ENCODE measurements at places on chromosomes 4 and X.

- no peaks in the 10 kb centered on the region for H3K27me3 ChIP-seq
- peaks cover 5% of the 10 kb centered on the region for H3K36me3 ChIP-seq
- peaks cover 5% of the 10 kb centered on the region for H3K4me1 ChIP-seq
- DNase-seq: no peak
- H3K4me3 ChIP-seq: no peak overlapping the region
Measured at GRCh38 chr4:181559637-181560036, 683.6 kb upstream of the TENM3 start.

DNA sequence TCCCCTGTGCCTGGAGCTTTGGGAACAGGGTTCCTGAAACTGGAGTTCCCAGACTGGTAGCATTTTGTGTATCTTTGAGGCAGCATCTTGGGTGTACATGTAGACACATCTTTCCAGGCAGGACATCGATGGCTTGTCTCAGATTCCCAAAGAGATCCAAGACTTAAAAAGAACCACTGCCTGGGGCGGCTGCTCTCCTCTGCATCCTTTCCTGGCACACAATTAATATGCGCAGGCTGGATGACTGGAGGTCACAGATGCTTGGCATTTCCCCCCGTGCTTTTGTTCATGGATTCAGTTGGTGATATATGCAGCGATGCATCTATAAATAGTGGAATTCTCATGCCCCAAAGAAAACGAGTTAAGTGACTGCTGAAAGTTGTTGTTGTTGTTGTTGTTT, 80.5 kb downstream of the CLDN34 start:
- H3K4me3 ChIP-seq: no peak overlapping the region
- no peaks in the 10 kb centered on the region for H3K27me3 ChIP-seq
- peaks cover 2% of the 10 kb centered on the region for H3K36me3 ChIP-seq
- no peak for DNase-seq
- peak overlapping the region; percentile 77 for H3K27ac ChIP-seq
- peaks cover 40% of the 10 kb centered on the region for H3K4me1 ChIP-seq

GRCh38 chr4:174198828-174199227, 84.6 kb downstream of the FBXO8 start:
- H3K27ac ChIP-seq: peak overlapping the region; percentile 57
- H3K4me3 ChIP-seq: no peak overlapping the region
- no peak for DNase-seq
- H3K36me3 ChIP-seq: no peaks in the 10 kb centered on the region
- H3K27me3 ChIP-seq: peaks cover 12% of the 10 kb centered on the region
- peaks cover 34% of the 10 kb centered on the region for H3K4me1 ChIP-seq

GRCh38 chr4:172688534-172688933, 480.1 kb upstream of the GALNT7 start:
- H3K27me3 ChIP-seq: no peaks in the 10 kb centered on the region
- no peak overlapping the region for H3K4me3 ChIP-seq
- DNase-seq: no peak
- no peaks in the 10 kb centered on the region for H3K4me1 ChIP-seq
- no peak overlapping the region for H3K27ac ChIP-seq

DNA sequence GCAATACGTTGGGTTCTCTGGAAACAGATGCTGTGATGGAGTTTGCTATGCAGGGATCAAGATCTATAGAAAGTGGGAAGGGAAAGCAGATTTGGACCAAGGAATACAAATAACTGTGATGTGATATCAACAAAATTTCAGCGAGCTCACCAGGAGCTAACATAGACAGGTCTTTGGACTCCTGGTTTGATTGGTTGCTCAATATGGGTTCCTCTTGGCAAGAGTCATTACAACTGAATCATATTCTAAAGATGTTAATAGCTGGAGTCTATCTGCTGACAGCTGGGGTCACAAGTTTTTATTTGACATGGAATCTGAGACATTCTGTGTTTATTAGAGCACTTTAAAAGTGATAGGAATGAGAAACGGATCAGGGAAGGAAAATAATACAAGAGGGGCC, 637.6 kb upstream of the GNPDA2 start:
- H3K4me3 ChIP-seq: no peak overlapping the region
- no peak overlapping the region for H3K27ac ChIP-seq
- no peaks in the 10 kb centered on the region for H3K4me1 ChIP-seq
- no peaks in the 10 kb centered on the region for H3K27me3 ChIP-seq

GRCh38 chrX:38606821-38607220, 45.5 kb downstream of the TSPAN7 start:
- no peak for DNase-seq
- H3K27ac ChIP-seq: no peak overlapping the region
- no peaks in the 10 kb centered on the region for H3K27me3 ChIP-seq
- no peaks in the 10 kb centered on the region for H3K36me3 ChIP-seq
- peaks cover 9% of the 10 kb centered on the region for H3K4me1 ChIP-seq

DNA sequence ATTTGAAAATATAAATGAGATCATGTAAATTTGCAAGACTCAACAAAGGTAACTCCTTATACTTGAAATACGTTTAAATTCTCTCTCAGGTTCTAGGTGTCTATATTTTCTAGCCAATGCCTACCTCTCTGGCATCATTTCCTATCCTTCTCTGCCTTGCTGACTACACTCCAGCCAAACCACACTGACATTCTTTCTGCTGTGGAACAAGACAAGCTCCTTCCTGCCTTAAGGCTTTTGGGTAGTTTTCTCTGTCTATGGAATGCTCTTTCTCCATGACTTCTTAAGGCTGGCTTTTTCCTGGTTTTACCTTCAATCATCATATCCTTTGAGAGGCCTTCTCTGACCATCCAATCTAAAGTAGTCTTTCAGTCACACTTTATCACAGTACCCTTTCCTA, 201.0 kb downstream of the SPRY1 start:
- H3K27me3 ChIP-seq: no peaks in the 10 kb centered on the region
- no peaks in the 10 kb centered on the region for H3K36me3 ChIP-seq
- no peak overlapping the region for H3K27ac ChIP-seq
- peaks cover 25% of the 10 kb centered on the region for H3K4me1 ChIP-seq
- H3K4me3 ChIP-seq: no peak overlapping the region
- DNase-seq: no peak
